ENCODE measurements at places on chromosomes 13 and 19.

DNA sequence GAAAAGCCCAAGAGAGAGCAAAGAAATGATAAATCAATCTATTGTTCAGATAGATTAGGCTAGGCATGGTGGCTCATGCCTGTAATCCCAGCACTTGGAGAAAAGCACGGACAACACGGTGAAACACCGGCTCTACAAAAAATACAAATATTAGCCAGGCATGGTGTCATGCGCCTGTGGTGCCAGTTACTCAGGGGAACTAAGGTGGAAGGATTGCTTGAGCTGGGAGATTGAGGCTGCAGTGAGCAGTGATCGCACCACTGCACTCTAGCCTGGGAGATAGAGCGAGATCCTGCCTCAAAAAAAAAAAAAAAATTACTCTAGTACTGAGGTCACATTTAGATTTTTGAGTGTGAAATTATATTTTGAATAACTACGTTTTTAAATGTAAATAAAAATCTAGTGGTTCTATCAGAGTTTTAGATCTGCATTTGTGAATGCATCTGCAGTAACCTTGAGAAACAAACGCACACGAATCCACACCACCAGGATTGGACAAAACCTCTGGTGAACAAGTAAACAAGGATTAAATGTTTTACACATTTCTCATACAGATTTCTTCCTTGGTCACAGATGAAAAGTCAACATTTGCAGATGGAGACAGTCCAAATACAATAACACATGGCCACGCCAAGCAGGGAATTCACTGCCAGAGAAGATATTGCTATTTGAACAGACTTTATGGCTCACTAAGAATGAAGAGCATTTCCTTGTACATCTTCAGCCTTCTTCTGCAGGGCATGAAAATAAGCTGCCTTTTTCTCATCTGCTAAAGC lies 917.6 kb downstream of the PCDH9 start:
- DNase-seq: no peak

GRCh38 chr13:65387743-65388347 lies 1842.3 kb downstream of the PCDH9 start:
- DNase-seq: no peak

DNA sequence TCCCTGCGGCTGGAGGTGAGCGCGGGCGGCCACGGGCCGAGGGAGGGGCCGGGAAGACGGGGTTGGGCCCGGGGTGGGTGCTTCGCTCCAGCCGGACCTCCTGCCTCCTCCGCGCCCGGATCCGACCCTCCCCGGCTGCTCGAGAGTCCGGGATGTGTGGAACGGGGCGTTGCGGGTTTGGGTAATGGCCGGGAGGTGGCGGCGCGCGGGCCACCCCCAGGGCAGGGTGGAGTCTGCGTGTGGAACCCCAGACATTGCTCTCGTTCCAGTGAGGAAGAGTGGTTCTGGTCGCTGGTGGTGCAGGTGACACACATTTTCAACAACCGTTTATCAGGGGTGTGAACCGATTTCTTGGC lies 38.8 kb downstream of the ARHGEF7 start:
- peak; percentile 51 for DNase-seq

DNA sequence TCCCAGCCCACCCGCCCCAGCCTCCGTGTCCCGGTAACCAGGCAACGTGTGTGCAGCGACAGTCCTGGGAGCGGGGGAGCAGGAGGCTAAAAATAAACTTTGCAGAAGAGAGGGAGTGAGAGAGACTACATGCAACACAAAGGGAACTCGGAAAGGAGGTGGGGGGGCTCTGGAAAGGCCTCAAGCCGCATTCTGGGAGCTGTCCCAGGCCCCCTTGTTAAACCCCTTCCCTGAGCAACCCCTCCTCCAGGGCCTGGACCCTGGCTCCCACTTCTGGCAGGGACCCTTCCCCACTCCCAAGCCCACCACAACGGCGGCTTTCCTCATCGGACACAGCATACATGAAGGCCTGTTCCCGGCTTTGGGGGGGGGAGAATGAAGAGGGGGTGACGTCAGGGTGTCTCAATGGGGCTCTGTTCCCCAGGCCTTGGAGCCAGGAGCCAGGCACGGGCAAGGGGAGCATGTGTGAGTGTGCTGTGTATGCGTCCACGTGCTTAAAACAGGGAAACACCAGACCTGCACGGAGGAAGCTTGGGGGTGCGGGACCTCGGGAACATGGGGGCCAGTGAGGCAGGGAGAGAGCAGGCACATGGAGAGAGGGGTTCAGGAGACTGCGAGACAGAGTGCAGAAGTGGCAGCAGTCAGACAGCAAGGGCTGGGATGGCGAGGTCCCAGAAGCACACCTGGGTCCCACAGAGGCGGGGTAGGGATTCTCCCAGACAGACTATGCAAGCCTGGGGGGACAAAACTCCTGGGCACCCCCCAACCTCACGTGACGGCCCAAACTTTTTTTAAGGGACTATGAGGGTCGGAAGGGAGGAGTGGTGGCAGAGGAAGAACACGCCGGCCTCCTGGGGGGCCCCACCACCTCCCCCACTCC lies 2.3 kb downstream of the ERF start:
- peak; percentile 33 for DNase-seq

DNA sequence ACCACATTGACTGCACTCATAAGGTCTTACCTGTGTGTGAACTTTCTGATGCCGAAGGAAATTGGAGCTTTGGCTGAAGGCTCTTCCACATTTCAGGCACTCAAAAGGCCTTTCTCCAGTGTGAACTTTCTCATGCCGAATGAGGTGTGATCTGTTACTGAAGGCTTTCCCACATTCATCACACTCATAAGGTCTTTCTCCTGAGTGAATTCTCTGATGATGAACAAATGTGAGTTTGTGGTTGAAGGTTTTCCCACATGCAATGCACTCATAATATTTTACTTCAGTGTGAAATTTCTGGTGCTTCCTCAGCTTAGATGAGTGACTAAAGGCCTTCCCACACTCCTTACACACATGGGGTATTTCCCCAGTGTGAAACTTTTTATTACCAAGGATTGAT lies 5.7 kb downstream of the ZNF132 start:
- no peak for DNase-seq

- no peak for DNase-seq
Observed at GRCh38 chr19:36652958-36653357, 13.7 kb downstream of the ZNF461 start.

GRCh38 chr13:33696530-33696929 lies 121.4 kb upstream of the RFC3 start:
- DNase-seq: no peak

DNA sequence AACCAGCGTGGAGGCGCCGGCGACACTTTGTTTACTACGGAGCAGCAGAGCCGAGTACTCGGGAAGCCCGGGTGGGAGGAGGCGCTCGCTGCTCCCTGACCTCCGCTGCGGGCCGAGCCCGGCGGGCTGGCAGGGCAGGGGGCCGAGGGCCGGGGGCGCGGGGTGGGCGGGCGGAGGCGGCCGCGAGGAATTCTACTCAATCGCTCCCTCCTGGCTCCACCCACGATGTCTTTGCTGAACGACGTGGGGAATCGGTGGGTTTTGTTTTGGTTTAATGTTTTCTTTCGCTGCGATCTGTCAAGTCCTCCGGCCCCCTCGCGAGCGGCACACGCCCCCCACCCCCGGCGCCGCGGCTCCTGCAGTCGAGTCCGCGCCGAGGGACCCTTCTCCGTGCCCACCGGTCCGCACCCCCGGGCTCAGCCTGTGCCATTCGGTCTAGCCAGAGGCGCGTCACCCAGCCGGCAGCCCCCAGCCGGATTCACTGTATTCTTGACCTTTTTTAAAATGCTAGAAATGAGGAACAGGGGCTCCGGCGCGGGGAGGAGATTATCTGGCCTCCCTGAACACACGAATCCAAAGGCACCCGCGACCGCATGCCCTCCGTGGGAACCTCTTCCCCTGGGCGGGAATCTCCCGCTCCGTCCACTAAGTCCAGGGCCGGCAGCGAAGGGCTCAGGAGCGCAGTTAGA lies 636 bp upstream of the FOXO1 start:
- DNase-seq: no peak

GRCh38 chr19:19602136-19602712 lies 16.3 kb downstream of the PBX4 start:
- DNase-seq: peak; percentile 72

DNA sequence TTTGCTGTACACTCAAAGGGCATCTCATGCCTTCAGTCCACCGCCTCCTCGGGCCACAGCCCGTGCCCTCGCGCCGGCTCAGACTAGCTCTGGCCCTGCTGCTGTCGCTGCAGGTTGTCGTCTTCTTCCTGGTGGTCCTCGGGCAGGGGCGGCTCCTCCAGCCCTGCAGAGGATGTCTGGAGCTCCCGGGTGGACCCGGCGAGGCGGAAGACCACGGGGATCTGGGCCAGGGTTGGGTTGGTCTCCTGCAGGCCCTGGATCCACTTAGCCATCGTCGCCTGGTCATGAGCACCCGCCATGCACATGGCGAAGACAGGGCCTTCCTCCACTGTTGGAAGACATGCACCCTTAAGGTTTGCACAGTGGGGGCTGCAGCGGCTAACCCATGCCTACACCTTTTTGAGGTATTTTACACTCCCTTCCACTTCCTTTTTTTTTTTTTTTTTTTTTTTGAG lies 489 bp upstream of the ZNF653 start:
- no peak for DNase-seq

DNA sequence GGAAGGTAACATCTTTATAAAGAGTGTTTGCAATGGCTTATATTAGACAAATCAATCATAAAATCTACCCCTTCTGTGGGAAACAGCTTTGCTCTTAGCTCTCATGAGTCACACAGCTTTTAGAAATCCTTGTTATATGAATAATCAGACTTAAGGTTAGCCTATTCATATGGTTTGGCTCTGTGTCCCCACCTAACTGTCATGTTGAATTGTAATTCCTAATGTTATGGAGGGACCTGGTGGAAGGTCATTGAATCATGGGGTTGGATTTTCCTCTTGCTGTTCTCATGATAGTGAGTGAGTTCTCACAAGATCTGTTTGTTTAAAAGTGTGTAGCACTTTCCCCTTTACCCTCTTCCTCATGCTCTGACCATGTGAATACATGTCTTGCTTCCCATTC lies 704.2 kb upstream of the KLHL1 start:
- DNase-seq: no peak

- no peak for DNase-seq
Observed at GRCh38 chr13:105972306-105972721, 563.1 kb downstream of the EFNB2 start.

GRCh38 chr13:97459215-97459777 lies 25.3 kb downstream of the RAP2A start:
- no peak for DNase-seq

DNA sequence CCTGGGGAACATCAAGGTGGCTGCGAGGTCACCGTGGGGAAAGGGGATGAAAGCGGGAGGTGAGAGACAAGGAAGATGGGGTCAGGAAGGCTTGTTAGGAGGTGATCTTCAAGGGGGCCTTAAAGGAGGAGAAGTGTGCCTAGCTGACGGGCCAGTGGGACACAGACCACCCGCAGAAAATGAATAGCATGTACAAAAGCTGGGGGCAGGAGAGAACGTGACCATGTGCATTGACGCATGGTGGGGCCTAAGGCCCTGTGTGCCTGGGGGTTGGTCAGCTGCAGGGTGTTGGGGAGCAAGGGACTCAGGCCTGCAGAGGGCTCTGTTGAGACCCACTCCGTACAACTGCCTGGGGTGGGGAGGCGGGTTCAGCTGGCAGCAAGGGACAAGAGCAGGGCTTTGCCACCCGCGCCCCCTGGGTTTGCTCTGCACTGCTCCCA lies 5.9 kb downstream of the RAB8A start:
- DNase-seq: no peak

DNA sequence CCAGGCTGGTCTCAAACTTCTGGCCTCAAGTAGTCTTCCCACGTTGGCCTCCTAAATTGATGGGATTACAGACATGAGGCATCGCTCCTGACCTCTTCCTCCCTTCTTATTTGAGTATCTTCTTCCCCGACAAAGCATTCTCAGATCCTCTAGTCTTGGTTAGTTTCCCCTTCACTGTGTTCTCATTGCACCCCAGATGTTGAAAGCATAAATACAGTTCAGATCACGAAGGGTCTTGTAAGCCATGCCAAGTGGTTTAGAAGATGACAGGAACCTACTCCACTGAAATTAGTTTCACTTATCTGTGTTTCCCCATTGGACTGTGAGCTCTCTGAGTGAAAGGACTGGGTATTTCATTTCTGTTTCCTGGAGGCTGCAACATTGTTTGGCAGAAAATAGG lies 100.7 kb downstream of the DGKH start:
- no peak for DNase-seq

- DNase-seq: peak; percentile 96
Observed at GRCh38 chr19:8592231-8593009, 15.2 kb upstream of the MYO1F start.

DNA sequence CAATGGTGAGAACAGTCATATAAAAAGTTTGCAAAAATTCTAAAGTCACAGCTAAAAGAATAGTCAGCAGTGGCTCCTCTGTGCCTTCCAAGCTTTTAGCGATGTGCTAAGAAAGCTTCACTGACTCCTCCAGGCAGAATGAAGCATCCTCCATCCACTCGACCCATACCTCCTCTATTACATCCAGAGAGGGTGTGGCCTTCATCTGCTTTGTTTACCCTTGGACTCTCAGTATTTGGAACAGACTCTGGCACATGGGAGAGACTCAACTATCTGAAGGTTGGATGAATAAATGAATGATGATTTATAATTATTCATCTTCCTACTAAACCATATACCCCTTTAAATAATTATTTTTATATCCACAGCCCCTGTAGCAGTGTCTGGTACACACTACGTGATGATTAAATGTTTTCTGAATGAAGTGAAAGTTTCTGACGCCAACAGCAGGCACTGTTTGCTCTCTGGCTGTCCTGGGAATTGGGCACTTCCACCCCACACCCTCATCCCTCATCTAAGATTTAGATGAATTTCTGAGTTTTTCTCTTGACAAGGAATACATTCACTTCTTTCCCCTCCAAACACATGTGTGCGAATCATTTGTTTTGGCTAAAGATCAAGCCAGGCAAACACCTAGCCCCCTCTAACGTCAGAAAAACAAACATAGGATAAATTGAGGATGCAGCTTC lies 93.9 kb downstream of the NUFIP1 start:
- DNase-seq: no peak

GRCh38 chr19:47283405-47284059 lies 8.8 kb downstream of the INAFM1 start:
- no peak for DNase-seq

DNA sequence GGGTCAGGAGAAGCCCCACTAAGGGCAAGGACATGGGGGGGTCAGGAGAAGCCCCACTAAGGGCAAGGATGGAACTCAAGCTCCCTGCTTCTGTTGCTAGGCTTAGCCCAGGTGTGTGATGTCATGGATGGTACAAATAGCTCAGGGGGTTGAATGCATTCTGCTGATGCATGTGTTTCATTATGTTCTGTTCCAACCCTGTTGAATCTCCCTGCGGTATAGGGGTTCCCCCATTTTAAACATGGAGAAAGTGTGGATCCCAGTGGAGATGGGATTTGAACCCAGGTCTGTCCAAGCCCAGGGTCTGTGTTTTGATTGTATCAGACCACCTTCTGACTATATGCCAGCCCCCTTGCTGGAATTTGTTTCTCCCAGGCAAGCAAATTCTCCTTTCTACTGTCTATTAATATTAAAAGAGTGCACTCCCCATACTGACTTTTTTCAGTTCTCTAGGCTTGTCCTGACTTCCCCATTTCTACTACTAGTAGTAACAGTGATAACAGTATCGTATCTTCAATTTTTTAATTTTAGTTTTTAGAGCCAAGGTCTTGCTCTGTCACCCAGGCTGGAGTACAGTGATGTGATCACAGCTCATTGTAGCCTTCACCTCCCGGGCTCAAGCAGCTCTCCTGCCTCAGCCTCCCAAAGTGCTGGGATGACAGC lies 6.7 kb downstream of the ZNF865 start:
- no peak for DNase-seq

Measured in CD4-positive, alpha-beta T cell treated with Interleukin-10 for 1 hour (primary cell).